ENCODE measurements at places on chromosomes 5 and 9.

GRCh38 chr5:178252258-178252657 is 19.7 kb upstream of the PHYKPL start:
- no peak for DNase-seq

DNA sequence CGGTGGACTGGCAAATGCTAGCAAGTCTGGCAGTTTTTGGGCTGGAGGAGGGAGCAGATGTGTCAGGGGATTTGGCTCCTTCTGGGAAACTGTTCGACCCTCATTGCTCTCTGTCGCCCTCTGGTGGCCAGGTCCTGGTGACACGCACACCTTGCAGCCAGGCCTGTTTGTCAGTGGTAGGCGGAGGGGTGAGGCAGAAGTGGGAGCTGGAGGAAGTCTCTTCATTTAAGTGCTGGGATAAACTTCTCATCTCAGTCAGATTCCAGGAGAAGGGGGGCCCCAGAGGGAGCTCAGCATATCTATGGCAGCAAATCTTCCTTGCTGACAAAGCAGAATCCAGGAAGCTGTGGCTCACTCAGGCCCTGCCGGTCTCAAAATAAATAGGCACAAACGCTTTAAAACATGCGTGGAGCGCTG is 326.5 kb downstream of the ZSWIM6 start:
- peak; percentile 92 for DNase-seq

GRCh38 chr5:3661755-3662296 is 66.2 kb downstream of the IRX1 start:
- no peak for DNase-seq

GRCh38 chr5:122170620-122171019 is 41.3 kb downstream of the ZNF474 start:
- no peak for DNase-seq

- no peak for DNase-seq
These were observed 57.4 kb downstream of the DAP start for GRCh38 chr5:10703676-10704075.

Data from stimulated activated CD4-positive, alpha-beta T cell treated with anti-CD3 and anti-CD28 coated beads, Interleukin-4, amount 100 ng/mL, for 48 hours (primary cell).